Activated CD4-positive, alpha-beta memory T cell treated with anti-CD3 and anti-CD28 coated beads, Interleukin-2, amount 10 ng/mL, durations not matched to agents 7 days and 5 days (primary cell): ENCODE measurements at places on chromosomes 3 and 15.

DNA sequence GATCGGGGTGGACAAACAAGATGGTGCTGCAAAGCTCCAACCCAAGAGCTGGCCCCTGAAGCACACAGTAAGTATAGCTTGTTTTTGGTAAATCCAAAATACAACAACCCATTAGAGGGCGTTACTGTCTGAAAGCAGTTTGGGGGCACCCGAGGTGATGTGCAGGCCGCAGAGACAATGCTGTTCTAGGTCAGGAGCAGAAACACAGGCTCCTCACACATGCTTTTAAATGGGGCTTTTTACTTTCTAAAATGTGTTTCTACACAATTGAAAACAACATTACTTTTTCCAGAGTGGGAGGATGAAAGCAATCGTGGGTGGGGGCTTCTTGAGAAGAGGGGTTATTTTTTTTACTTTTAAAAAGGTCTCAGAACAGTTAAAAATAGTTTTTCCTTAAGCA is 1029.3 kb upstream of the CFAP20DC start:
- DNase-seq = peak; percentile 36

DNA sequence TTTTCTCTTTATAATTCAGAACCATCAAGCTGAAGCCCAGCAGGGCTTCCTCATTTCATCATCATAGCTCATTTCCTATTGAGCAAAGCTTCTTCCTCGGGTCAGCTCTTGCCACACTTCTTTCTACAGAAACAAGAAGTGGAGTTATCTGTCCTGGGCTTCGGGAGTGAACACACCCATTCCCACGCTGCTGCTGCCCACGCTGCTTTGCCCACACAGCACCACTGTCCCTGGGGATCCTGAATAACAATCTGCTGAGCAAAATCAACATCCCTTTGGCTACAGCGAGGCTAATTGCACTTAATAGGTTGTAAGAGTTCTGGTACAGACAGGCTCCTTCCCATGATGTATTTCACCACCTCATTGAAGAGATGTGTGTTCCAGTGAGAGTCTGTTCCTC is 23.7 kb downstream of the CEP19 start:
- no peak for DNase-seq

- no peak for DNase-seq
These were observed 20.7 kb upstream of the SLC25A26 start for GRCh38 chr3:66200147-66200546.

DNA sequence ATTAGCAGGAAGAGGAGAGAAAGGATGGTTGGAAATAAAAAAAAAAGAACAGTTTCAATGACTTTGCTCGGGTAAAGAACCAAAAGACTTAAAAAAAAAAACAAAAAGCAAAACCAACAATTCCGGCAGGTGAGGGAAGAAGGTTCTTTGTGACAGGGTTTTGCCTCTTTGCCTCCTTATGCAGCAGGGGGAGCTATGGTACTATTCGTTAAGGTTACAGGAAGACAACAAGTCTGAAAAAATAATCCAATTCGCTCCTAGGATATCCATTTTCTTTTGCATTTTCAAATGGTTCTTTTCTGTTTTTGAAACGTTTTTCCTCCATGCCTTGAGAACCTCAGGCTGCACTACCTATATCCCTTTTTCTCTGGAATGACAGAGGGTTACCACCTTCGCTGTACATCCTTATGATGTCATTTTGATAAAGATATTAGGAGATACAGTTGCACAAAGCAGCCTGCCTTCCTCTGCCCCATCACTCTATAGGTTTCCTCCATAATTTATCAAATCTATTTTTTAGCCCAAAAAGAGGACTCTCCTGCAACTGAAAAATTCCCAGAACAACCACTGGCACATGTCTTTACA is 55.0 kb downstream of the CFAP20DC start:
- DNase-seq = peak; percentile 25

DNA sequence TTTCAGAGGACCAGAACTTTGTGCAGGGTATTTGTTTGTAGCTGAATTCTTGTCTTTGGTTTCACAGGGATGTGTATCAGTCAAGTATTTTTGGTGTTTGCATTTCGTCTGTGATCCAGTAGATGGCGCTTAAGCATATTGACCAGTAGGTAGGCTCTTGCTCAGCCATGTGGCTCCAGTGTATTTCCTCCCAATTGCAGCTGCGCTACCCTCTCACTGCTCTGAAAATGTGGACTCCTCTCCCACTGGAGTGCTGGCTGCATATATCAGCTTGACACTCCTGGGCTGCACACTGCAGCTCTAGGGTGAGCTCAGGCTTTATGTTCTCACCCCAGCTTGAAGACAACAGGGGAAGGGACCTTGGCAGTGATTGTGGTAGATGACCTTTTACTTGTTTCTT is 1264.3 kb upstream of the ALCAM start:
- no peak for DNase-seq

DNA sequence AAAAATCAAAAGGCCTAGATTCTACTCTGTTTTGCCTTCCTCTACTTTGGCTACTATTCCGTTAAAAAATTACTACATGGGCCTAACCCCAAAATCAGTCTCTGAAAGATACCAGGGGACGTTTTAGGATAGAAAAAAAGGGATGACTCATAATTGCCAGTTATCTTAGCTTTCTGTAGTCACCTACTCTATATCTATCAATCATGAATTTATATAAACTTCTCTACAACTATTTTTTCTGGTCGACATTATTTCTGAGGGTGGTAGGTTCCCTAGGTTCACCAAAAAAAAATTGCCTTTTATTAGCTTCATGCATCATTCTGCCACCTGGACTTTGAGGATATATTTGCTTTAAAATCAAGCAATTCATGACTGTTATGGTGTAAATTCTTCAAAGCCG is 36.5 kb downstream of the RAF1 start:
- DNase-seq = no peak

- DNase-seq = no peak
These were observed 5.3 kb downstream of the P2RY12 start for GRCh38 chr3:151379083-151379734.

DNA sequence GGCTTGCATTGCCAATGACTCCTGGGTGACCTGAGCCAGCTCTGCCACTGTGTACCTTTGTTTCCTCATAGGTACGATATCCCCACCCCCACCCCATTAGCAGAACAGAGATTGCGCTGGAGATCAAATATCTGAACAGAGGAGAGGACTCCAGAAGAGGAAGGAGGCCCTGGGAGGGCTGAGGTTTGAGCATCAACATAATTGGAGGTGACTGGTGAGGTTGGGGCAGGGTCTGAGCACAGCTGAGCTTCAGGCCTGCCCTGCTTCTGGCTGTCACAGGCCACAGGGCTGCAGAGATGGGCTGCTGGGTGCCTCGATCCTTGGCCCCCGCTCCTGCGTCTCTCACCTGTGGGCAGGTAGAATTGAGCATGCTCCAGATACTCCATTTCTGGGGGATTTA is 21.3 kb upstream of the CACNA2D2 start:
- no peak for DNase-seq

DNA sequence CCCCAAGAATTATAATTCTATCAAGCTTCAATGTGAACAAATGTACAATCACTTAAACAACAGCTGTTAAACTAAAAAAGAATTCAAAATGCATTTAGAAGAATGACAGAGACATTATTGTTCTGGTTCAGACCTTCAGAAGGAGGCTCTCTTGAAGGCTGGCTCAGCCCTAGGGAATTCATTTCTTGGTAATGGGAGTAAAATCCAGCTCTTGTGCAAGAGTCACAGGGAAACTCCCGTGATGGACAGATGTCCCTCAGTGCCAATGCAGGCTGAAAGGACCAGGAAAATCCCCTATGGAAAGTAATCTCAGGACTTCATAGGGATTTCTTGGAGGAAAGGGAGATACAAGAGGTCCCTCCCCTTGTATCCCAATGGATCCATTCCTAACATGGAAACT is 149.9 kb upstream of the STT3B start:
- DNase-seq = no peak

GRCh38 chr3:66140106-66140505 is 80.7 kb upstream of the SLC25A26 start:
- no peak for DNase-seq

DNA sequence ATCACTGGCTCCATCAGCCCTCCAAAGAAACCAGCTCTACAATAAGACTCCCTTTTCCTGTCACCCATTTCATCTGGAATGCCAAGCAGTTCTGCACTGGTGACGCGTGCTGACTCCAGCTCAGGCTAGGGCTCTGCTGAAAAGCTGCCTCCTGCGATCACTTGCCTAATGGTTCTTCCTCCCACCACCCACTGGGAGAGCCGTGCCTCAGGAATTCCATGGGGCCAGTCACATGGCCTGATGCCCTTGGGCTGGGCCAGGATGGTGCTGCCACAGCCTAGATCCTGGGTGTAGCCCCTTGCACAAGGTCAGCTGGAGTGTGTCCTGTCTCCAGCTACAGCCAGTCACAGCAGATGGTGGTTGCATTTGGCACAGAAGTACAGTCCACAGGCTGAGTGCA is 98.9 kb downstream of the DNAJB8 start:
- no peak for DNase-seq

GRCh38 chr15:63019511-63020109 is 22.9 kb upstream of the TPM1 start:
- DNase-seq = no peak

DNA sequence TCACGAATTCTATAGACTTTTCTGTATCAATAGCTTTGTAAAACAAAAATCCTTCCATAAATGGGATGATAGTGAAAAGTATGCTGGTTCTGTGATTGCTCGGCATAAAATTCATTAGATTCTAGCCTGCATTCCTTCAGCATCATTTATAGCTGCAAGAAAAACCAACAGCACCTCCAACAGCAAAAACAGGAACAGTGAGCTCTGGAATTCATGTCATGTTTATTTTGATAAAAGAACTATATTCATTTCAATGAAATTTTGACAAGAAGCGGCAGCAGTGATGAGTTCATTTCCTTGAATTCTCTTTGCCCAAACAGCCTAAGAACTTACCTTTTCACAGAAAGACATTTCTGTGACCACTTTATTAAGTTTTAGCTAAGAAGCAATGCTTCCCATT is 515.2 kb upstream of the CCDC54 start:
- no peak for DNase-seq

DNA sequence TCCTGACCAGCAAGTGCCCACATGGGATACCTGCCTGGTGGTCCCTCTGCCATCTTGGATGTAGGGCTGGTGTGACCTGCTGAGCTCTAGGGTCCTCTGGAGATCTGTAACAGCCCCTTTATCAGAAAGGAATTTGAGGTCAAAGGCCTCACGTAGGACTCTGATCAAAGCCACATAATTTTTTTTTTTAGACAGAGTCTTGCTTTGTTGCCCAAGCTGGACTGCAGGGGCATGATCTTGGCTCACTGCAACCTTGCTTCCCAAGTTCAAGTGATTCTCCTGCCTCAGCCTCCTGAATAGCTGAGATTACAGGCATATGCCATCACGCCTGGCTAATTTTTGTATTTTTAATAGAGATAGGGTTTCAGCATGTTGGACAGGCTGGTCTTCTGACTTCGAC is 9.5 kb downstream of the ITGB5 start:
- no peak for DNase-seq

DNA sequence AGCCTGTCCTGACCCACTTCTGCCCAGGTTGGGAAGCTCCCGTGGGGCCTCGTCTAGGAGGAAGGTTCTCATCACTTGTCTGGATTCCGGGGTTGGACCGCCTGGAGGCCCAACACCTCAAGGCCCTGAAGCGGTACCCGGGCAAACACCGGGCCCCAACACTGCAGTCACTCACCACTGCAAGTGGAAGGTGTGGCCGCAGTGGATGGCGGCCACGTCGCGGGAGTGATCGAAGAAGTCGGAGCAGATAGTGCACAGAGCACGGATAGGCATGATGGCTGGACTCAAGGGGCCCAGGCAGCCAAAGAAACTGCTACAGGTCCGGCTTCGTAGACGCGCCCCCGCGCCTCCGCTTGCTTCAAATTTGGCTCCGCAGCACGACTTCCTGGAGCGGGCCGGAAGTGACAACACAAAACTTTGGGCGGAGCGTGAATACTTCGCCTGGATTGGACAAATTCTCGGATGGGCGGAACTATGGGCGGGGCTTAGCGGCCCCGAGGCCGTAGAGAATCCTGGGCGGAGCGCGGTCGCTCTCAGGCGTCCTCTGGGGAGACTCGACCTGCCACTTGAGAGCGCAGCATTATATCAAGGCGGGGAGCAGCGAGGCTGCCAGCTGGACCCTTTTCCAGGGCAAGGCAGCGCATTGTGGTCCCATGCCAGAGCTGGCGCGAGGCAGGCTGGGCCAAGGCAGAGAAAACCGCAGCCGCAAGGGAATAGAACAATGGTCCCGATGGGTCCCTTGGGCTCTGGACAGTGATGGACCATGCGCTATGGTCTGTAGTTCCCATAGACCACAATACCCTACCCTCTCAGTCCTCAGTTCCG is at the start of gene TRAIP:
TSS of gene TRAIP (minus strand) at position 384 of the 825 bp plus-strand sequence. CDS start at position 273, 111 bp downstream.
- DNase-seq = peak; percentile 95
